ENCODE measurements at places on chromosomes 1 and 21.

DNA sequence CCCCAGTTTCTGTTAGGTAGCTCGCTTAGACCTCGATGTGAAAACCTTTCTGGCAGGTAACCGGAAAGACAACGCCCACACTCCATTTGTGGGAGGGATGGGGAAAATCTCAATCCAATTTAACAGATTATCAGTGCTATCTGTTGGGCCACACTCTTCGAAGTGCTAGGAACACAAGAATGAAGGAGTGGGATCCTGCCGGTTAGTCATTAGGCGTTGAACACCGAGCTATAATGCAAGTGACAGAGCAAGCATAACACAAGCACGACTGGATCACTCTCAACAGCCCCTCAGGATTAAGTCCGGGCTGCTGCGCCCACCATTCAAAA is 531 bp downstream of the SNIP1 start:
- DNase-seq: no peak

GRCh38 chr1:201324821-201325677 is 41.7 kb downstream of the PKP1 start:
- no peak for DNase-seq

- DNase-seq: no peak
Observed at GRCh38 chr1:229059671-229060539, 211.0 kb upstream of the RAB4A start.

DNA sequence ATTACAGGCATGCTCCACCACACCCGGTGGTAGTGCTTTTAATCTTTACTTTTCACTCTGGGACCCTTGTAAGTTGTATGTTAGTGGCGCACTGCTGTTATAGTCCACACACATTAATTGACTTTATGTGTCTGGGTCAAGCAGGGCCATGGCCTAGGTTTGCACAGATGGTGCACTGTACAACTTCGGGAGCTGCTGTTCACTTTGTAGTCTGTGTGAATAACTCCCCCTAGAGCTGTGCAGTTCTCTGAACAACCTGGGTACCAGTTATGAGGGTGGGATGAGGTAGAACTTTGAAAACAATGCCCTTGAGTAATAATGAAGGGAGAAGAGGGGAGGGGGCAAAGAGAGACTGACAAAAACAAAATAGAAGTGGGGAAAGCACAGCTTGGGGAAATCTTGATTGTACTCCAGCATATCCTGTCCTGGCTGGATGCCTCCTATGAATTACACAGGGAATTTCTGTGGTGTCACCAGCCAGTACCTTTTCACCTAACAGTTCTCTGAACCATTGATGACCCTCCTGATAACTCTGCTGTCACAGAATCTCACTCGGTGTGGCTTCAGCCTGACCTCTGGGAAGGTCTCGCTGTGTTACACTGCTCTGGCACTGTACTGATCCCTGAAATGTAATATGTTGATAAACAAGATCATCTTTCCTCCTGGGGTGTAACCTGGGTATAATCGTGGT is 2.2 kb downstream of the PTGFRN start:
- no peak for DNase-seq

DNA sequence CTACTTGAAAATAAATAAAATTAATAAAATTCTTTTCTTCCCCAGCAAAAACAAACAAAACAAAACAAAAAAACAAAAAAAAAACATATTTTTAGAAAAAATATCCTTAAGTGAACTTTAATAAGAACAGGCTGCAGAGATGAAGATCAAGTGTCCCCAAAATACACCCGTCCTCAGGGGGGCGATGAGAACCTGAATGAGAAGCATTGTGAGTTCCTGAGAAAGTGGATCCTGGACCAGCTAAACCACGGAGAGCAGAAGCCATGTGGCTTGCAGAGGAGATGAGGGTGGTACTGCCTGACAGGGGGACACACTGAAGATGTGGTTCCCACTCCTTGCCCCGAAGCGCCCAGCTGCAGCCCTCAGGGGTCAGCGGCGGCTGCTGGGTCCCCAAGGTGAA is 89.3 kb downstream of the ITPKB start:
- DNase-seq: no peak

DNA sequence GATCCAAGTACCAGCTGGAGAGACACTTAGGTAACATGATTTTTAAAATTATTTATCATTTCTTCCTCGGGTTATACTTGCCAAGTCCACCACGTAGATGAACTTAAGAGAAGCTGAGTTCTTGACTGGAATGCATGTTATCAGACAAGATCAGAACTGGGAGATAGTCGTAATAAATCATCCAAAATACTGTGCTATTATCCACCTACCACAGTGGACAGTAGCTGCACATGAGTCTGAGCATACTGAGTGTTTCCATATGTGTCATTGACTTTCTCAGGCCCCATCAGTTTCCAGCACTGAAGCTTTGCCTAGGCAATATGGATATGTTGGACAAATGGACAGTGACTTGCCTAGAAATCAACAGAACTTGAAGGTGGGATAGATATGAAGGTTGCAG is 77.9 kb upstream of the RRP15 start:
- DNase-seq: no peak

DNA sequence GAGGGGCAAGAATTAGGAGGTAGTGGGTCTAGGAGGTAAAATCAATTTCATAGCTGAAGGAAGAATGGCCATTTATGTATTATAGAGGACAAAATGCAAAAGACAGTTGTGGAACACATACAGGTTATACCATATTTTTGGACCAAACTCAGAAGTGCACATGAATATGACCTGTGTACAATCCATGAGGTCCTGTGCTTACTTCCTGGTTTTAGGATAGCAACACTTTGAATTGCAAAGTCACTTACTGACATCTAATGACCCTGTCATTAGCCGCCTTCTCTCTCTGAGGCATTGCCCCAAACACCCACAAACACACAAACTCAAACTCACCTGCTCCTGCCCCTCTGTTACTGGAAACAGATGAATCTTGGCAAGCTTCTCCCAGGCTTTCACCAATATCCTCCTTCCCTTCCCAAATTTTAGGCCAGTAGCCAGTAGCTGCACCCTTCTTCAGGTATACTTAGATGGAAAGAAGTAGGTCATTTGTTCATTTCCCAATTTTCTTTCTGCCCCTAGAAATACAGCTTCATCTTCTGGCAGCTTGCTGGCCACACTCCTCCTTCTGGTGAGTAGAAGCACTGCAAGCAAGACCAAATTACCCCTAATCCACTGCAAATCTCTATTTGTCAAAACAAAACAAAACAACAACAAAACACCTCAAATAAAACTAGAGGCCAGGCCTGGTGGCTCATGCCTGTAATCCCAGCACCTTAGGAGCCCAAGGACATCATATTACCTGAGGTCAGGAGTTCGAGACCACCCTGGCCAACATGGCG is 13.7 kb upstream of the RPL5 start:
- DNase-seq: peak; percentile 27

- DNase-seq: no peak
Observed at GRCh38 chr1:75841421-75841820, 44.7 kb downstream of the MSH4 start.

DNA sequence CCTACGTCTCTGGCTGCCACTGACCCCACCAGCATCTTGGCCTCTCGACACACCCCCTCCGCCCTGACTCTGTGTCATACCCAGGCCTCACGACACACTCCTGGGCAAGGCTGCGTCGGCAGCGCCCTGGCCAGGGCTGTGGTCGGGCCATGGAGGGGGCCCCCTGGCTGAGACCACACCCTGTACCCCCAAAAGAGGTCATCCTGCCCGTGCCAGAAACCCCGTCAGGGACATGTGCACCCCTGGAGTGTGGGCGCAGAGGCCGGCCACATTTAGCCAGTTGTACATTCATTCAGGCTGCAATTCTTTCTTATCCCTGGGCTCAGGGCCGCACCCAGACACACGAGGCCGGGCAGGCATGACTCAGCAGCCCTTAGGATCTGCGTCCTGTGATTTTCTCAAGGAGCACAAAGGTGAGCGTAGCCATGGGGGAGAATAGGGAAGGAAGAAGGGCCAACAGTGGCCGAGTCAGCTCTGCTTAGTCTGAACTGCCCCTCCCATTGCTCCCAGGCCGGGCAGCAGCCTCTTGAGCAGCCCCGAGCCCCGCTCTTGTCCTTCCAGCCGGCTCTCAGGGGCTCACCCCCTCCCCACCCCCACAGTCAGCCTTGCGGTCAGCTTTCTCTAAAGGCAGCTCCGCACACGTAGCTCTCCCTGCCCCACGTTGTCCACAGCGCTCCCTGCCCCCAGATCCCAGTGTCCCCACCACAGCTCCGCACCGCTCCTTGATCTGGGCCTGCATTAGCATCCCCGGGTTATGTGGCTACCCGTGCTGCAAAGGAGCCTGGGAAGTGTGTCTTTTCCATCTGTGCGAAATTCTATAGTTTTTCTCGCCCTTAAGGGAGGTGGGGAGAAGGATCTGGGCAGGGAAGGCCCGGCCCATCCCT is 7.9 kb downstream of the CSTB start:
- peak; percentile 71 for DNase-seq

- DNase-seq: no peak
Observed at GRCh38 chr1:114462341-114462740, 48.7 kb downstream of the TRIM33 start.

DNA sequence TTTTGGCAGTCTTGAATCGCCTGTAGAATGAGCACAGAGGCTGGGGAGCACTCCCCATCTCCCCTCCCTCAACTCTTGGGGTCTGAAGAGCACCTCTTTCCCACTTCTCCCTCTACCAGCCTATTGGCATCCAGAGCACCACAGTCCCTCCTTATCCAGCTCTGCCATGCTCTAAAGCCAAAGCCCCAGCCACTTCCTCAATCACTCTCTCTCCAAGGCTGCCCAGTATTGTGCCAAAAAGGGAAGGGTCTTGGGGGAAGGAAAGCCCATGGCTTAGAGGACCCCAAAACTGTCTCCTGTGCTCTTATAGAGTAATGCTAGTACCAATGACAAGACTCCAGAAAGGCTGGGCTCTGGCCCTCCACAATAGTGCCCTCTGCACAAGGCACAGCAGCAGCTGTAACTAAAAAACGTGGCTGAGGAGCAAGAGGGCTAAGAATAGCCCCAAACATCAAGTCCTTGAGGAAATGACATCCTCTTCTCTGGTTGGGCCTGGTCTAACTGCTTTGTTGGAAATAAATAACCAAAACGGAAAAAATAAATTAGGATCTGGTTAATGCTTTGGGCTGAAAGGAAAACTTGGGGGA is 28.4 kb downstream of the SLC27A3 start:
- DNase-seq: no peak

Data from SW480 (cell line).